ENCODE measurements at places on chromosomes 1 and 21.
A peak's percentile ranks its signal among the peaks of the same experiment; 100 is the strongest.

- no peak for DNase-seq
Observed at GRCh38 chr1:232643251-232643650, 13.3 kb upstream of the SIPA1L2 start.

DNA sequence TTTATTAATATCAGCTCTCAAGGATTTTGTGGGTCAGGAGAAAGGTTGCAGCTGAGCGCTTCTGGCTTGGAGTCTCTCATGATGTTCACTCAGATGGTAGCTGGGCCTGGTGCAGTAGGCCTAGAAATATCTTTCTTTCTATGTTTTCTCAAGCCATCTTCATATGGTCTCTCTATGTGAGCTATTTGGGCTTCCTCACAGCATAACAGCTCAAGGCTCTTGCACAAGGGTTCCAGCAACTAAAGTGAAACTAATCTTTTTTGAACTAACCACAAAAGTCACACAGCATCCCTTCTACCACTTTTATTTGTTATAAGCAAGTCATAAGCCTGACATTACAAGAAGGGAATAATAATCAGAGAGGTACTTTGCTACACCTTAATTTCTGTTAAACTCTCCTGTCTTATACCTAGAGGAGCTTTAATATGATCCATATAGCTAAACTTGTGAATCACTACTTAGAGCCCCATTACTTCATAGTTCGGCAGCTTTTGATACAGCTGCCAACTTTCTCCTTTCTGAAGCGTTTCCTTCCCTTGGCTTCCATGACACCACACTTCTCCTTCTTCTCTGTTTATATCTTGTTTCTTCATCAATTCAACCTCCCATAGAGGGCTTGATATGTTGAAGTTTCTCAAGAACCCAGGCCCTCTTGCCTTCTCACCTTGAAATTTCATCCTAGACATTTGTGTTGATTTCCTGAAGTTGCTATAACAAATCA, 720.2 kb downstream of the LTN1 start:
- no peak for DNase-seq

DNA sequence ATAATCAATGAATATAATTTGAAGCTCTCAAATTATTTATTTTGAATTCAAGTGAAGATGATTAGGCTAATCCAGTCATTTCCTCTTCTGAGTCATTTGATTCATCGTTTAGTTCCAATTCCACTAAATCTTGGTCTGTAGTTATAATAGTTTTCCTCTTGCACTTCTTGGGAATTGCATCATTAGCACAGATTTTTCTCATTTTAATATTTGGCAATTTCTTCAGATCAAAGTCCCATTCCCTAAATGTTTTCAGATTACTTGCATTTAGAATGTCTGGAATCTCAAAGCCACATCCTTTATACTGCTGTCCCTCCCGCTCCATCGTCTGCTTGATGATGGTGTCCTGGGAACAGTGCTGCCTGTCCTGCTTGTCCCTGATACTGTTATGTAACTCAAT, 43.5 kb downstream of the MAST2 start:
- DNase-seq, result no peak

DNA sequence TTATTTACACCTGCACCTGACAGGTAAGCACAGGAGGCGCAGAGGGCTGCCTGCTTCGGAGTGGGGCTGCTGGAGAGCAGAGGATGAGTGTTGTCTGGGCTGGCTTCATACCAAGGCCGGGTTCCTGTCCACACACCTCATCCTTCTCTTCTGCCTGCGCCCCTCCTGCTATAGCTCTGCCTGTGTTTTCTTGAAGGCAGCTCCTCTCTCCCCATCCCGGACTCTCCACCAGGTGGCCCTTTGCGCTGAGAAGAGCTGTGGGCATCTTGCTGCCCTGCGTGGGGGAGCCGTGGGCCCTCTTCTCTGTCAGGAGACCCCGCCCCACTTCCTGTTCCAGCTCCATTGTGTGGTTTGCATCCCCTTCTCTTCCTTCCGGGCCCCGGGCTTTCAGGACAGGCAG, 35.0 kb downstream of the ARHGEF10L start:
- DNase-seq, result no peak

GRCh38 chr1:38712046-38712445, 147.5 kb downstream of the RRAGC start:
- no peak for DNase-seq

GRCh38 chr1:112762541-112763500, 47.7 kb upstream of the PPM1J start:
- no peak for DNase-seq

GRCh38 chr1:203002951-203003350, 4.2 kb upstream of the TMEM183A start:
- no peak for DNase-seq

DNA sequence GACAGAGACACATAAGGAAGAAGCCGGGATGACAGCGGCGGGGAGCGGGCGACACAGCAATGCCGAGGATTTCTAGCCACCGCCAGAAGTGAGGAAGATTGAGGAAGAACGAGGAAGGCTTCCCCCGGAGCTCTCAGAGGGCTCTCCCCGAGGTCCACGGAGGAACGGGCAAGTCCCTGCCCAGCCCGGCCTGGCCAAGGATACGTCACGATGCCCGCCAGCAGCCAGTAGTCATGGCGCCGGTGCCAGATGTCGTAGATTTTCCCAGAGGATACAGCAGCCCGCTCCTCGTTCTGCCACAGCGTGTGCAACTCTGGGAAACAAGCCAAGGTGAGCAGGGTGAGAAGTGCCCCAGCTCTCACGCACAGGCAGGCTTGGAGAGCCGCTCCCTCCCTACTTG, 65.9 kb downstream of the KCNAB2 start:
- DNase-seq, result peak; percentile 74

GRCh38 chr1:41360074-41360785, 1.0 kb upstream of the FOXO6 start:
- peak; percentile 57 for DNase-seq

- DNase-seq, result no peak
Observed at GRCh38 chr1:19602486-19602885, 41.6 kb upstream of the NBL1 start.

- DNase-seq, result no peak
Observed at GRCh38 chr1:88528792-88529191, 155.3 kb upstream of the PKN2 start.

- DNase-seq, result no peak
Observed at GRCh38 chr21:32915099-32915498, 110.6 kb upstream of the OLIG2 start.

DNA sequence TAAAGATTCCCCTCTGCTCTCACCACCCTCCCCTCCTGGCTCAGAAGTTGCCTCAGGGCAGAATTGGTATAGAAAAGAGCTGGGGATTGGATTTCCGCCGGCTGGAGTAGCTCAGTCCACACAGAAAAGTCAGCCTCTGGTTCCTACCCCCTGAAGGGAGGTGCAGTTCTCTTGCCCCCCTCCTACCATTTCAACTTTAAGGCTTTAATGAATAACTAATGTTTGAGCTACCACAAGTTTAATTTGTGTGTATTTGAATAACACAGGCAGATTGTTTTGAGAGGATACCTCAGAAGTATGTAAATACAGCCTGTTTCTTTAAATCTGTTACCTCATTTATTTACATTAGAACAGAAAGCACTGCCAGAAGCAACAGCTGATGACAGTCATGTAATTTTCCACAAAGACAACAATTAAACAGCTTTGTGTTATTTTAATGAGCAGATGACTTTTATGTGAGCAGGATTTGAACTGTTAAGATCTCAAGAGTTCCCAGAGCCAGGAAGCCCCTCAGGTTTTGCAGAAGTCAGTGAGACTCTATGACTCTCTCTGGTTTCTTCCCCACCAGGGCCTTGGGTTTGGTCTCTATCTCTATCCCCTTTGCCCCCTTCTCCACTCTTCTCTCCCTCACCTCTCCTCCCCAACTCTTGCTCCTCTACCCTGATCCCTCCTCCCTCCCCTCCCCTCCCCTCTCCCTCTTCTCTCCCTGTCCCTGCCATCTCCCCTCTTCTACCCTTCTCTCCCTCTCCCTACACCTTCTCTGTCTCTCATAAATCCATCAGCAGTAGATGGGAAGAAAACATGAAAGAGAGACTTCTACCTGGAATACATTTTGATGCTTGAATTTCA, 26.3 kb downstream of the DUSP10 start:
- DNase-seq, result no peak

DNA sequence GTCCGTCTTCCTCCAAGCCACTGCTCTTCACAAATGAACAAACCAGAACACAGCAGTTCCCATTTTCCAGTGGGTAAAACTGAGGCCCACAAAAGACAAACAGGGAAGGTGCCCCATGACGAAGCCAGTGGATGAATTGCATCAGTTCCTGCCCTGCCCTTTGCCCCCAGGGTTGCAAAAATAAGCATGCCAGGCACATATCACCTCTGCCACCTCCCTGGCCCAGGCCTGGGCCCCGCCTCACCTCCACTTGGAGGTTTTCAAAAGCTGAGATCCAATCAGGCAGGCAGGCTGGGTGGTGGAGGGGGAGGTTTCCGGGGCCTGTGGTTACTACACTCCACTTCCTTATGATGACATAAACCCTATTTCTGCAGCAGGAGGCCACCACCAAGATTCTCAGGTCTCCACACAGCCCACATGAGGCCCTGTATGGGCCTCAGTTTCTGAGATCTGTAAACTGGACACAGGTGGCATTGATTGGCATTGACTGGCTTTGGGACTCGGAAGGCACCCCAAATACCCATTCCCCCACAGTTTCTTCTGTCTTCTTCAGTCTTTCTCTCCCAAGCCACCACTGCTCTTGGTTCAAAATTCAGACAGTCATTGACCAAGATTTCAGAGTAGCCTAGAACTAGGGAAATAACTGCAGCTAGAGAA, 4.1 kb downstream of the KIF21B start:
- no peak for DNase-seq
